ENCODE measurements at places on chromosomes 16 and 17.
A peak's percentile ranks its signal among the peaks of the same experiment; 100 is the strongest.

DNA sequence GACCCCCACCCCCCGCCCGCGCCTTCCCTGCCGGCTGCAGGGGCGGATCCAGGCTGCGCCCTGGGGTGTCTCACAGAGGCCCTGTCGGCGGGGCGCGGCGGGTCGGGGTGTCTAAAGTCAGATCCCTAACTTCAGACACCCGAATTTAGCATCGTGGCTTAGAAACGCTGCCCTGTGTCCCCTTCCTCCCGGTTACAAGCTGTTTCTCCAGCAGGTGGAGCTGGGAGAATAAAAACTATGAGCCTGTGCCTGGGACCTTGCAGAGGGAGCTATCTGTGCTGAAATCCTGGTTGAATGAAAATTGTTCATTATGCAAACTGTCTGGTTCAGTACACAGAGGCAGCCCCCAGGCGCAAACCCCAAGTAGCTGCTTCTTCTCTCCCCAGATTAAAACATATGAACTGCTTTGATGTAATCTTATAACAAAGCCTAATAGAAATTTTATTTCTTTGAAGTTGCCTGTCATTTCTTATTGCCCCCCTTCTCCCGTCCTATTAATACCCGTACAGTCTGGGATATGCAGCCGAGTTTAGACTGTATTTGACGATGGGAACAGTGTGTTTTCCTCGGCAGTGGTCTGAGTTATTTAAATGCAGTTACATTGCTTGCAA is 79.0 kb downstream of the RPA1 start:
- DNase-seq, result peak; percentile 34

GRCh38 chr17:34619687-34620217 is 40.4 kb downstream of the TMEM132E start:
- DNase-seq, result no peak

DNA sequence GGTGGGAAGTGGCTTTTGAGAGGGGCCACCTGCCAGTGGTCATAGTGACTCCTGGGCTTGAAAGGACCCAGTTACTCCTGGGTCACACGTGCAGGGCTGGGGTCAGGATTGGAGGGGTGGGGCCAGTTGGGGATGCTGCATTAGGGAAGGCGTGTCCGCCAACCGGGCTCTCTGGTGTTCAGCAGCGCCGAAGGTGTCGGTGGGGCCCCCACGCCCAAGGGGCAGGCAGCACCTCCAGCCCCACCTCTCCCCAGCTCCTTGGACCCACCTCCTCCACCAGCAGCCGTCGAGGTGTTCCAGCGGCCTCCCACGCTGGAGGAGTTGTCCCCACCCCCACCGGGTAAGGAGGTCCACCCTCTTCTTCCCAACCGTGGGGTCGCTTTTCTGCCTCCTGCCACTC is 9.5 kb downstream of the ABI3 start:
- DNase-seq, result no peak

GRCh38 chr16:58299757-58300349 is 5.0 kb upstream of the PRSS54 start:
- DNase-seq, result no peak

GRCh38 chr17:61731330-61731729 is 132.0 kb downstream of the BRIP1 start:
- no peak for DNase-seq

DNA sequence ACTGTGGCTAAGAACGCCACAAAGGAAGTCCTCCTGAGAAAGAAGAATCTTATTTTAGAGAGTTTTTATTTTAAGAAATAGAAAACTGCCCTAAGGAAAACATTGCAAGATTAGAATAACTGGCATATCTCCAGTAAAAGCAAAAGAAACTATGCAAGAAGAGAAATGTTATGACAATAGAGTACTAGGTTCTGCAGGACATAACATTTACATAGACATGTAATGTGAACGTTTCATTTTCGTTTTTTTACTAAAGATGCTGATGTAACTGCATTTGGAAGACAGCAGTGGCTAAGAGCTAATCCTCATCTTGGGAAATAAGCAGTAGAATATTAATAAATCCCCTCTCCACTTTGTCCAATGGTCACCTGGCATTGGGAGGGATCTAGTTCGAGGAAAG is 7.8 kb upstream of the ASGR2 start:
- no peak for DNase-seq

DNA sequence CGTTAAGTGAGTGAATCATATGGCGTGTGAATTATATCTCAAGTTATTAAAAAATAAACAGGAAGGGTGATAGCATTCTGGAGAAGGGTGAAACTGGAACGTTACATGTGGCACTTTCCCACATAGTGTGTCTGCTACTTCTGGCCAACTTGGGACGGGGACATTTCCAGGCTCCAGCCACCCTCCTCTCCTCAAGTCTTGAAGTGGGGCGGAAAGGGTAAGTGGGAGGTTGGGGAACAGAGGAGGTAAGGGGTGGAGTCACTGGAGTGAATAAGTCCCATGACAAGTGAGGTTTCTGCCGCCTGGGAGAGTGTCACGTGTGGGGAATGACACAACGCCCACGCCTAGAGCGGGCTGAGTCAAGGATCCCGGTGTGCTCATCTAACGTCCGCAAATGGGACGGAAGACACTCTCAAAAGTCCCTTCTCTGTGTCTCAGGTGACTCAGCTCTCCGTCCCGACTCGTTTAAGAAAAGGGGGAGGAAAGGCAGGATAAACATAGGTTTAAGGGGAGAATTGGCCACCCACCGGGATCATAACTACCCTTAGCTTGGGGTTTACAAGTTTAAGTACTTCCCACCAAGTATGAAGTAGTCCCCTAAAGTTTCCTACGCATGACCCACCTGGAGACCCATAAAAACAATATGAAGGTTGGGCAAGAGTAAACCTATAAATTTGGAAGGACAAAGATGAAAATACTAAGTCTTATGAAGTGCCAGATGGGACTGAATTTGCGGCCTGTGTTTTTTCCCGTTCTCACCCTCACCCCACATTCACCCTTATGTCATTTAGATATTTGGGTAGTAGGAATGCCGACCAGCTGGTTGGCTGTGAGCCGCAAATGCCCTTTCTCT is 1.2 kb upstream of the SPAG9 start:
- DNase-seq, result peak; percentile 61

- DNase-seq, result no peak
Observed at GRCh38 chr17:6394055-6394606, 40.8 kb downstream of the AIPL1 start.

DNA sequence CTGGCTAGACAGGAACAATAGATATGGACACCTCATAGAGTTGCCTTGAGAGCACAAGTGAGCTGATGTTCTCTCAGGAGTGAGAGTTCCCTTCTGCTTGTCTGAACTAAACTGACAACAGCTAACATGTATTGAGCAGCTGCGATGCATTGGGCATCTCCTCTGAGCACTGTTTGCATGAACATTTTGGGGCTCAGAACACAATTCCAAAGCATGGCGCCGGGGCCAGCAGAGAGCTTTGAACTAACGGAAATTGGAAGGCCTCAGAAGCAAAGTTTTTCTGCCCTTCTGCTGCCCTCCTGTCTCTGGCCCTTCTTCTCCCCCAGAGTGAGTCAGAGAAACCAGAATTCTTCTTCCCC is 38.1 kb downstream of the TRPV2 start:
- DNase-seq, result no peak

- no peak for DNase-seq
Observed at GRCh38 chr16:87626905-87627304, 24.6 kb downstream of the JPH3 start.

- DNase-seq, result no peak
Observed at GRCh38 chr16:19928432-19928831, 43.8 kb upstream of the GPRC5B start.

DNA sequence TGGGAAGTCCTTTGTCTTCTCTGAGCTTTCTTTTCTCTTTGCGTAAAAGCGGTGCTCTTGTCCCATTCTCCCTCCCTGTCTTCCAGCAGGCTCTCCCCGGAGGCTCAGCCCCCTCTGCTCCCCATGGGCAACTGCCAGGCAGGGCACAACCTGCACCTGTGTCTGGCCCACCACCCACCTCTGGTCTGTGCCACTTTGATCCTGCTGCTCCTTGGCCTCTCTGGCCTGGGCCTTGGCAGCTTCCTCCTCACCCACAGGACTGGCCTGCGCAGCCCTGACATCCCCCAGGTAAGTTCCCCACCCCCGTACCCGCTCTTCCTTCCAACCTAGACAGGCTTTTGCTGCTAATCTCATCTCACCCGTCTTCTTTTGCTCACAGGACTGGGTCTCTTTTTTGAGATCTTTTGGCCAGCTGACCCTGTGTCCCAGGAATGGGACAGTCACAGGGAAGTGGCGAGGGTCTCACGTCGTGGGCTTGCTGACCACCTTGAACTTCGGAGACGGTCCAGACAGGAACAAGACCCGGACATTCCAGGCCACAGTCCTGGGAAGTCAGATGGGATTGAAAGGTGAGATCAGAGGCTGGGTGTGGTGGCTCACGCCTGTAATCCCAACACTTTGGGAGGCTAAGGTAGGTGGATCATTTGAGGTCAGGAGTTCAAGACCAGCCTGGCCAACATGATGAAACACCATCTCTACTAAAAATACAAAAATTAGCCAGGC is 1.3 kb downstream of the TMEM219 start:
- DNase-seq, result no peak

Data from CD8-positive, alpha-beta memory T cell (primary cell).